ENCODE measurements at places on chromosomes 12 and 14.

GRCh38 chr12:116783525-116784237, 45.6 kb downstream of the RNFT2 start:
- no peak for DNase-seq

GRCh38 chr14:101188571-101188915, 285.0 kb upstream of the RTL1 start:
- DNase-seq = no peak

- no peak for DNase-seq
These were observed 733 bp upstream of the PPFIBP1 start for GRCh38 chr12:27523305-27523641.

DNA sequence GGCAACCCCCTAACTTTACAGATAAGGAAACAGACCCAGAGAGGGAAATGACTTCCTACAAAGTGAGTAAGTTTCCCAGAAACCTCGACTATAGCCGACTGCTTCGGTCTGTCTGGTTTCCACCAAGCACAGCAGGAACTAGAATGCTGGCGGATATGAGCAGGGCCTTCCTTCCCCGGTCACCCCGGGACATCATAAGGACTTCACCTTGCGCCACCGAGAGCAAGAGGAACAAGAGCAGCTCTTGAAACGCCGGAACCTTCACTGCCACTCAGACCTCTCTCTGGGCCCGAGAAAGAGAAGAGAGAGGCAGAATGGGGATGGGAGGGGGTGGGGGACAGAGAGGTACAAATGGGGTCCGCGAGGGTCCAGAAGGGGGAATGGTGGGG, 29.4 kb upstream of the GPR68 start:
- DNase-seq = no peak

DNA sequence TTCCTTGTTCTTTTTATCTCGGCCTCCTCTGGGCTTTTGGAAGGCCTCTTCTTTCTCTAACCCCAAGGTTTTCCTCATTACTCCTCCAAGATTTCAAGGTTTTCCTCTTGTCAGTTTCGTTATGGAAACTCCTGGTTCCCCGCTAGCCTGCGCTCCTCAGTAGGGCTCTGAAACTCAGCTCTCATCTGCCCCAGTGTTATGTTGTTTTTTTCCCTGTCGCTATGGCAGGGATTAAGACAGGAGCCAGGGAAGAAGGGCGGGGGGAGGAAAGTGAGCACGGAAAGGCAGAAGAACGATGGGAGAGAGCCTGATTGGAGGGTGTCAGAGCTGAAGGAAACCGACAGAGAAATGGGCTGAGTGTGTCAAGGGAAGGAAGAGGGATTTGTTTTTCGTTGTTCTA, 26.5 kb upstream of the JDP2 start:
- no peak for DNase-seq

- DNase-seq = peak; percentile 60
These were observed 6.6 kb downstream of the CARMIL3 start for GRCh38 chr14:24058260-24058950.

GRCh38 chr12:110555577-110556406, 27.3 kb downstream of the PPTC7 start:
- no peak for DNase-seq

- DNase-seq = no peak
These were observed at the start of gene NKX2-8 for GRCh38 chr14:36582011-36582873. Gene NKX2-8 (minus strand): TSS chr14:36582614. CDS start chr14:36582389, 225 bp downstream.

DNA sequence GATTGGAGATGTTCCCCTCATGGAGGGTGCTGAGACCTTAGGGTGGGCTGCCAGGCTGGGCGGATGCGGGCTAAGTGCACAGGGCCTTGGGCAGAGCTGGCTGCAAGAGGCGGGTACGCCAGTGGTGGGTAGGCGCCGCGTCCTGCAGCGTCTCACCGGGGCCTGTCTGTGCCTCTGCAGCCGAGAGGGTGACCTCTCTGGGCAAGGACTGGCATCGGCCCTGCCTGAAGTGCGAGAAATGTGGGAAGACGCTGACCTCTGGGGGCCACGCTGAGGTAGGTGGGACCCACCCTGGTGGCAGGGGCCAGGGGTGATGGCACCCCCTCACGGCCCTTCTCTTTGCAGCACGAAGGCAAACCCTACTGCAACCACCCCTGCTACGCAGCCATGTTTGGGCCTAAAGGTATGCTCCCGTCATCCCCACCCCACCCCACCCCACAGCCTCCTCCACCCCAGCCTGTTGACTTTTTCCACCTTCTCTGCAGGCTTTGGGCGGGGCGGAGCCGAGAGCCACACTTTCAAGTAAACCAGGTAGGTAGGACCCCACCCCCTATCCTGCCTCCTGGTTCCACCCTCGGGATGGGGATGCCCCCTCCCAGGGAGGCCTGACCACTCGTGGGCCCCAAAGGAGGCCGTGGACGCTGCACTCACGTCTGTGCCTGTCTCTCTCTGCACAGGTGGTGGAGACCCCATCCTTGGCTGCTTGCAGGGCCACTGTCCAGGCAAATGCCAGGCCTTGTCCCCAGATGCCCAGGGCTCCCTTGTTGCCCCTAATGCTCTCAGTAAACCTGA, 1.5 kb downstream of the CRIP1 start:
- no peak for DNase-seq

GRCh38 chr14:68782091-68782981, 10.5 kb downstream of the ZFP36L1 start:
- DNase-seq = no peak

- DNase-seq = no peak
These were observed 172.7 kb upstream of the C14orf180 start for GRCh38 chr14:104406831-104407230.

- DNase-seq = no peak
These were observed 136.8 kb upstream of the C14orf180 start for GRCh38 chr14:104442631-104443390.

GRCh38 chr12:112466011-112466422, 47.3 kb downstream of the PTPN11 start:
- DNase-seq = no peak

DNA sequence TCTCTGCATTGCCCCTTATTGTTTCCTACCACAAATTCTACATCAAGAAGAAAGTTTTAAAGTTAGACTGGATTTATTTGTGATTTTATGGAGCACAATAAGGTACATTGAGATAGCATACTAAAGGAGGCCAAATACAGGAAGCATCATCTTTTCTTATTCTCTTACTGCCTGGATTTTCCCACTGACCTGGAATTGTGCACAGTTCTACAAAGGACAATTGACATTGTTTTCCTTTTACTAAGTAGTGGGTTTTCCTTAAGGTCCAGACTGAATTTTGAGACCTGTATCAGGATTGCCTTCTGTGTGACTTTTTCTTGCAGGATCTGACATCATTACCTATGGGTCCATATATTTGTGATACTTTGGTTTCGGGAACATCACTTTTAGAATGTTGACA, 18.8 kb upstream of the ZNF140 start:
- DNase-seq = no peak

- DNase-seq = no peak
These were observed 105.1 kb upstream of the DCN start for GRCh38 chr12:91287753-91288152.

- DNase-seq = peak; percentile 80
These were observed at the start of gene TPI1 for GRCh38 chr12:6867413-6868210. Gene TPI1 (plus strand): TSS chr12:6867531. CDS start chr12:6867567, 36 bp downstream.

DNA sequence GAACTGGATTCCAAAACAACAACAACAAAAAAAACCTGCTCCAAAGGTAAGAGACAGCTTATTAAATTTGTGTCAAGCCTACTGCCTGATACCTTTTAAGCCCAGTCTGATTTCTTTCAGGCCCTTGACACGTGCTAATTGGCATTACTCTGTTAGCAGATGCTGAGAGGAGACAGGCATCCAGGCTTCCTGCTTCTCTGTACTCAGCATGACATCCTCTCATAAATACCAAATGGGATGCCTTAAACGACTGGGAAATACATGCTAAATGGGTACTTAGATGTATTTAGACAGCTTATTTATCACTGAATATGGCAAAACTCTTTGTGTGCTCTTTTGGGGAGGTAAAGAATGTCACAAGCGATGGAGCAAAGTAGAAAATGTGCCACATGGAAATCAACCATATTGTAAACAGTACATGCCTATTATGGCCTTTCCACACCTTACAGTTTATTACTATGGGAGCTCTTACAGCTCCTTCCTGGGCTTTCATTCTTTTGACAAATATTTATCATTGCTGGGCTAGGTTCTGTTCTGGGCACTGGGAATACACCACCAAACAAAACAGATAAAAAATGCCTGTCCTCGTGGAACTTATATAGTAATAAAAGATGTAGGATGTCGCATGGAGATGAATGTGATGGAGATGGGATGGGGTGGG, 11.5 kb upstream of the PCED1B start:
- DNase-seq = no peak

DNA sequence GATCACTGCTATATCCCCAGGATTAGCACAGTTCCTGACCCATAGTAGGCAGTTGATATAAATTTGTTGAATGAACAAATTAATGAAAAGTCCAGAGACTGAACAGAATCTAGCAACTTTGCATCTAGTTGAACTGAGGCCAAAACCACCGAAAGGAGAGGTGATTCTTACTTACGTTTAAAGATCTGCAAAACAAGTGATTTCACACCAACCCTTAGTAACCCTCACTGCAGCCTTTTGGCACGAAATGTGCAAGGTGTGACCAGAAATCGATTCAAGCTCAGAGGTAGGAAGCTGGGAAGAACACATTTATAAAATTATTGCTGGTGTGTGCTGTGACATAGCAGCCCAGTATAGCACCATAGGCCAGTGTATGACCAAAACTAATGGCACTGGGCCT, 70.8 kb downstream of the SUDS3 start:
- no peak for DNase-seq

DNA sequence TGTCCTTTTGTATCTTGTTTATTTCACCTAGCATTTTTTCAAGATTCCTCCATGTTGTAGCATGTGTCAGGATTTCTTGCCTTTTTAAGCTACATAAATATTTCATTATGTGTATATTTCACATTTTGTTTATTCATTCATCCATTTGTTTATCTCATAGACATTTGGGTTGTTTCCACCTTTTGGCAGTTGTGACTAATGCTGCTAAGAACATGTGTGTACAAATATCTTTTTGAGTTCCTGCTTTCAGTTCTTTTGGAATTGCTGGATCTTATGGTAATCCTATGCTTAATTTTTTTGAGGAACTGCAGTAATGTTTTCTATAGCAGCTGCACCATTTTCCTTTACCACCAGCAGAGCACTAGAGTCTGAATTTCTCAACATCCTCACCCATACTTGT, 62.4 kb downstream of the SCN8A start:
- no peak for DNase-seq

GRCh38 chr12:5094551-5094950, 50.9 kb downstream of the KCNA5 start:
- DNase-seq = no peak

DNA sequence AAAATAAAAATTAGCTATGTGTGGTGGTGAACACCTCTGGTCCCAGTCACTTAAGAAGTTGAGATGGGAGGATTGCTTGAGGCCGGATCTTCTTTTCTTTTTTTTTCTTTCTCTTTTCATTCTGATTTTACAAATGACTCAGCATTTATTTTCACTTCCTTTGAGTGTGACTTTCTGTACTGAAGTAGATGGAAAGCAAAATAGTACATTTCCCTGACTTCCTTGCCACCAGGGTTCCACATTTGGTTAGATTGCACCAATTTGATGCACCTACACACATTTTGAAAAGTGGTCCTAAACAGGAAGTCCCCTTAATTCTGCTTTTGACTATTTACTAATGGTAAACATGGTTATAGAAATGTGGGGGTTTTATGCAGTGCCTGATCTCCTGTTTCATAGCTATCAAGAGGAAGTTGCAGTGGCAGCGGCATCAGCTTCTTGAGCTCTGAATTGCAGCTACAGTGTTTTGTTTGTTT, 13.0 kb upstream of the LEMD3 start:
- DNase-seq = no peak

GRCh38 chr14:93956514-93957332, 19.6 kb downstream of the ASB2 start:
- DNase-seq = no peak

GRCh38 chr14:88463318-88463717, 77.9 kb downstream of the SPATA7 start:
- no peak for DNase-seq

GRCh38 chr12:6764011-6764828, 1.9 kb upstream of the PTMS start:
- DNase-seq = peak; percentile 90

GRCh38 chr12:44385964-44386363, 490.2 kb downstream of the NELL2 start:
- DNase-seq = no peak

GRCh38 chr14:63273717-63274655, 44.7 kb downstream of the GPHB5 start:
- no peak for DNase-seq

GRCh38 chr12:4615667-4616066, 33.2 kb downstream of the AKAP3 start:
- peak; percentile 17 for DNase-seq

DNA sequence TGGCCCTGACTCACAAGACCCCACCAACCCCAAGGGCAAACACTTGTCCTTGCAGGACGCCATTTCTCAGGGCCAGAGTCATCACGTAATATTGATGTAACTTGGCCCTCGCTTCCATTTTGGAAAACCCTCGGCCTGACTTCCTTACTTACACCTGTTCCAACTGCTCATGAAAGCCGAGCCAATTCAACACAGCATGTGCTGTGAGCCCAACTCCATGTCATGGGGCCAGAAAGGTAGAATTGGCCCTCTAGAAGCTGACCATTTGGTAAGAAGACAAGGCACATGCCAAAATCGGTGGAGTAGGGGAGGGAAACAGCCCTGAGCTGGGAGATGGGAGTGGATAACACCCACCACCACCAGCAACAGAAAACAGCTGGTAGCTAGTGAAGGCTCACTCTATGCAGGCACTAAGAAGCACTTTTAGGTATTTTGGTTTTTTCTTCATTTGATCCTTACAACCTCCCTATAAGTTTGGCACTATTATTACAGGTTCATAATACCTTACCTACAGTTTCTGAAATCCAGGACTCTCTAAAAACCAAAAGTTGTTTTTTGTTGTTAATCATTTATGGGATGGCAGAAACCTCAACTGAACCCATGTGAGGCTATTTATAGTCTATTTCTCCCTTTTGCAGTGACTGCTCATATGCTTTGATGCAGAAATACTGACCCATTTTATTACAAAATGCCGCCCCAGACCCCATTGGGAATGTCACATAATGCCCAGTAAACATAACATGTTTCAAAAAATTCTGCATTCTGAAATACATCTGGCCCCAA, 6.5 kb downstream of the TTC7B start:
- DNase-seq = no peak

DNA sequence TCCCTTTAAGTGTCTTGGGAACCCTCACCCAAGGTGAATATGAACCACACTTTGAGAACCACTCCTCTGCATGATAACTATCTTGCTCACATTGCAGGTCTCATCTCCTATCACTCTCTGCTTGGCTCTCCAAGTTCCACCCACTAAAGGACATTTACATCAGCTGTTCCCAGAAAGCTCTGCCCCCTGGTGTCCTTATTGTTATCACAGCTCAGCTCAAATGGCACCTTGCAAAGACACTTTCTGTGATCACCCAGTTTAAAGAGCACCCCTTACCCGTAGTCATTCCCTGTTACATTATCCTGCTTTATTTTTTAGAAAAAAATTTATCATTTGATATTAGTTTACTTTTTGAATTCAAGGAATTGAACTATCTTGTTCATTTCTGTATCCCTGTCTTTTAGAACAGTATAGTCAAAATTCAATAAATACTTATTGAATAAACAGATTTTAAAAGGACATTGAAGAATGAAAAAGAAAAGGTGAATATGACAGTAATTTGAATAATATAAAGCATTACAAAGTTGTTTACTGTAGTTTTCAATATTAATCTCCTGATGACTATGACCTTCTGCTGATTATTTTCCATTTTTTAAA, 20.5 kb upstream of the GUCY2C start:
- no peak for DNase-seq

- DNase-seq = no peak
These were observed 28.6 kb downstream of the BAZ2A start for GRCh38 chr12:56601503-56601902.
